Epithelial cell of alveolus of lung (primary cell): ENCODE measurements at places on chromosomes 3 and 15. TPM values are rescaled to one million over a fixed set of nuclear protein-coding genes. Genes with fewer than 3 reads are reported as not detected.

P2RY1 gene
- total RNA-seq, result 1.4 and 8.8 TPM in 2 replicates

SV2B gene
- 0.13 TPM in 1 of 2 replicates, not detected in the other for total RNA-seq

CLDN18 gene
- total RNA-seq, result not detected in 2 replicates

SLC28A1 gene
- not detected in 2 replicates for total RNA-seq

RLBP1 gene
- total RNA-seq, result not detected in 2 replicates

DLEC1 gene
- total RNA-seq, result 0.13 TPM in 1 of 2 replicates, not detected in the other

CADPS gene
- total RNA-seq, result 1.9 and 5.6 TPM in 2 replicates

RAB27A gene
- total RNA-seq, result 13.1 and 19.8 TPM in 2 replicates

UBAP1L gene
- 0.26 and 2.5 TPM in 2 replicates for total RNA-seq

FYCO1 gene
- total RNA-seq, result 10.0 and 13.4 TPM in 2 replicates

P4HTM gene
- total RNA-seq, result 16.5 and 45.8 TPM in 2 replicates

KLHL40 gene
- total RNA-seq, result not detected in 2 replicates

ALDH1L1 gene
- total RNA-seq, result not detected in 2 replicates

HDAC11 gene
- 7.0 and 16.9 TPM in 2 replicates for total RNA-seq

BCHE gene
- 28.6 and 30.5 TPM in 2 replicates for total RNA-seq

TMEM45A gene
- 23.9 and 53.7 TPM in 2 replicates for total RNA-seq

TRPM1 gene
- not detected in 2 replicates for total RNA-seq

RPLP1 gene
- 719 and 989 TPM in 2 replicates for total RNA-seq

LSMEM2 gene
- total RNA-seq, result not detected in 2 replicates

FETUB gene
- total RNA-seq, result not detected in 2 replicates

STARD9 gene
- 1.4 and 8.3 TPM in 2 replicates for total RNA-seq

FOXL2NB gene
- total RNA-seq, result 0.78 TPM in 1 of 2 replicates, not detected in the other

CLDN1 gene
- total RNA-seq, result 0.16 and 12.4 TPM in 2 replicates

GOLGA8T gene
- not detected in 2 replicates for total RNA-seq

MORC1 gene
- total RNA-seq, result not detected in 2 replicates

PRRT3 gene
- 3.6 and 10.7 TPM in 2 replicates for total RNA-seq

PDZRN3 gene
- 7.6 and 33.1 TPM in 2 replicates for total RNA-seq

HYKK gene
- total RNA-seq, result 1.8 and 9.4 TPM in 2 replicates

BFSP2 gene
- total RNA-seq, result not detected in 2 replicates

AP3B2 gene
- 0.26 and 3.0 TPM in 2 replicates for total RNA-seq

SNAP23 gene
- total RNA-seq, result 59.4 and 70.7 TPM in 2 replicates

ITGA11 gene
- 2.0 and 16.5 TPM in 2 replicates for total RNA-seq

SLC24A5 gene
- total RNA-seq, result not detected in 2 replicates

BCL2A1 gene
- 2.6 and 3.9 TPM in 2 replicates for total RNA-seq

SPRED1 gene
- total RNA-seq, result 29.0 and 35.6 TPM in 2 replicates

ANKUB1 gene
- not detected in 2 replicates for total RNA-seq

DPPA2 gene
- not detected in 2 replicates for total RNA-seq

ANKRD34C gene
- not detected in 2 replicates for total RNA-seq

XYLB gene
- 2.2 and 6.8 TPM in 2 replicates for total RNA-seq

SSR3 gene
- 101 and 262 TPM in 2 replicates for total RNA-seq

FOXL2 gene
- 0.08 and 1.4 TPM in 2 replicates for total RNA-seq

TGFBR2 gene
- total RNA-seq, result 108 and 155 TPM in 2 replicates

GOLGA6A gene
- 6.9 TPM in 1 of 2 replicates, not detected in the other for total RNA-seq

CORO2B gene
- total RNA-seq, result 8.5 and 11.9 TPM in 2 replicates

GOLGA8Q gene
- total RNA-seq, result 0.24 TPM in 1 of 2 replicates, not detected in the other

TRPC1 gene
- total RNA-seq, result 12.5 and 14.6 TPM in 2 replicates

MLF1 gene
- total RNA-seq, result 17.2 and 19.0 TPM in 2 replicates

NR2E3 gene
- total RNA-seq, result not detected in 2 replicates

RPP25 gene
- 18.0 and 18.5 TPM in 2 replicates for total RNA-seq

COMMD2 gene
- total RNA-seq, result 20.6 and 24.4 TPM in 2 replicates

ZFYVE19 gene
- total RNA-seq, result 16.3 and 40.4 TPM in 2 replicates

FBXW12 gene
- total RNA-seq, result not detected in 2 replicates

CIB2 gene
- 3.1 and 8.0 TPM in 2 replicates for total RNA-seq

ZNF501 gene
- 4.7 and 11.4 TPM in 2 replicates for total RNA-seq

TM4SF18 gene
- 0.56 and 2.2 TPM in 2 replicates for total RNA-seq

TMEM87A gene
- total RNA-seq, result 27.2 and 44.6 TPM in 2 replicates

CCR2 gene
- not detected in 2 replicates for total RNA-seq

ZNF774 gene
- total RNA-seq, result 0.16 and 0.91 TPM in 2 replicates
